AG09319 (cell line): ENCODE measurements at places on chromosomes 2 and 18.
A peak's percentile ranks its signal among the peaks of the same experiment; 100 is the strongest.

DNA sequence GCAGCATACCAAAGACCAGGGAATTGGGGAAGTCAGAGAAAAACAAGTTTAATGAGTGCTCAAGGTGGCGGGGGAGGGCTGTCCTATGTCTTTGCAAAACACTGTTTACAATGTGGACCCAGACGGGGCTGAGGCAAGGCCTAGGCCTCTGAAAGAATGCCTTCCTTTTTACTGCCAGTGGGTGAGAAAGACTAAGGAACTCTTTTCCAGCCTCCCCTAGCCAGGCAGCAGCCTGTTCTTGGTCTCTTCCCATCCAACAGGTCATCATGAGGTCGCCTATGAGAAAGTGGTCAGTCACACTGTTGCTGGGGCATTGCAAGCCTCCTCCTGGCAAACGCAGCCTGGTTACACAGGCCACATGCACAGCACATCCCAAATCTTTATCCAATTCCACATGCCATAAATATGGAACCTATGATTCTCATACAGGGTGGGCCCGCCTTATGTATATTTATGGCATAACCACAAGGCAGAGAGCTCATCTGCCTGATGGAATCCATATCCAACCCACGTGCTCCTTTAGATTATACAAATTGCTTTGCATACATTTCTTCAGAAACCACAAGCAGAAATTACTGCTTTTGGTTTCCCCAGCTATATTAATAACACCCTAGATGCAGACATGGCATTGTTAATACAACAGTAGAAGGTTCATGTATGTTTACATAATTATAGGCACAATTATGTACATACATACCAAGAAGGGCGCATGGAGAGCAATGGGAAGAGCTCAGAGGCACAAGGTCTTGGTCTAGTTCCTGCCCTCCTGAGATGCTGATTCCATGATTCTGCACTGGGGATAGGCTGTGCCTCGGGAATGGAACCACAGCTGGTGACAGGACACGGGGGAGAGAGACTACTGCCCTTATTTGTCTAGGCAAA, 48.6 kb downstream of the NRP2 start:
- DNase-seq = no peak

GRCh38 chr2:54503192-54503591, 47.1 kb downstream of the SPTBN1 start:
- DNase-seq = no peak

- DNase-seq = no peak
Measured at GRCh38 chr2:69605284-69605683, 38.3 kb downstream of the AAK1 start.

GRCh38 chr2:229489016-229489415, 217.9 kb upstream of the PID1 start:
- peak; percentile 11 for DNase-seq

GRCh38 chr2:16745466-16745865, 79.8 kb upstream of the CYRIA start:
- DNase-seq = no peak

GRCh38 chr2:37441055-37441454, 96.6 kb downstream of the QPCT start:
- DNase-seq = no peak

DNA sequence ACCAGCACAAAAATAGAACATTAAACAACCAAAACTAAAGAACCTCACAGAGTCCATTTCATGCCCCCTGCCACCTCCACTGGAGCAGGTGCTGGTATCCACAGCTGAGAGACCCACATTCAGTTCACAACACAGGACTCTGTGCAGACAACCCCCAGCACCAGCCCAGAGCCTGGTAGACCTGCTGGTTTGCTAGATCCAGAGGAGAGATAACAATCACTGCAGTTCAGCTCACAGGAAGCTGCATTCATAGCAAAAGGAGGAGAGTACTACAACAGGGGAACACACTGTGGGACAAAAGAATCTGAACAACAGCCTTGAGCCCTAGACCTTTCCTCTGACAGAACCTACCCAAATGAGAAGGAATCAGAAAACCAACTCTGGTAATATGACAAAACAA, 326.7 kb downstream of the METTL4 start:
- no peak for DNase-seq

- no peak for DNase-seq
Measured at GRCh38 chr2:218631837-218632236, 24.1 kb downstream of the PLCD4 start.
